ENCODE measurements at places on chromosomes 16 and 17.
A peak's percentile ranks its signal among the peaks of the same experiment; 100 is the strongest.

DNA sequence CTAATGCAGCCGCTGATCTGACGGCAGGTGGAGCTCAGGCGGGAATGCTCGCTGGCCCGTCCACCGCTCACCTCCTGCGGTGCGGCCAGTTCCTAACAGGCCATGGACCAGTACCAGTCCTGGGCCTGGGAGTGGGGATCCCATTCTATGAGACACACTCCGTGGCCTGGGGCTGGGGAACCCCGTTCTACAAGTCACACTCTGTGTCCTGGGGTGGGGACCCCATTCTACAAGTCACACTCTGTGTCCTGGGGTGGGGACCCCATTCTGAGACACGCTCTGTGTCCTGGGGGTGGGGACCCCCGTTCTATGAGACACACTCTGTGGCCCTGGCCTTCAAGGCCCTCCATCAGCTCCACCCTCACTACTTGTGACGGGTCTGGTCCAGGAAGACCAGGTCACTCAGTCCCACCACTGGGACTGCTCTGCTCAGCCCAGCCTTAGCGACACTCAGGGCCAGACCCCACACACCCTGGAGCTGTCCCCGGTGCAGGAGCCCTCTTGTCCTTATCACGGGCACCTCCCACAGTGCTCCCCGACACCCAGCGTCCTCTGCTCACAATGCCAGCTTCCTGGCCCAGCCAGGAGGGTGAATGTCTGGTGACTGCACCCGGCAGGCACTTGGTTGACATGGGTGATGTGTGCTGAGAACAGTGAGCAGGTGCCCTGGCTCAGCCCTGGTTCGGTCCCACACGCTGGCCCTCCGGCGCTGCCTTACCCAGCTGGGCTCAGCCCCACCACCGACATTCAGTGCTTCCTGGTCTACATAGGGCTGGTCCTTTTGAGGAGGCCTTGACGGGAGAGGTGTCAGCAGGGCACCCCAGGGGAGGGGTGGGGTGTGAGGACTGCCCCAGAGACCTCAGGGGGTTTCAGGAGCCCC lies 89.1 kb downstream of the TBC1D16 start:
- no peak for DNase-seq

GRCh38 chr17:67059372-67059771 lies 15.0 kb downstream of the CACNG1 start:
- DNase-seq: no peak

- peak; percentile 28 for DNase-seq
Measured at GRCh38 chr17:55601874-55602364, 90.7 kb upstream of the SMIM36 start.

DNA sequence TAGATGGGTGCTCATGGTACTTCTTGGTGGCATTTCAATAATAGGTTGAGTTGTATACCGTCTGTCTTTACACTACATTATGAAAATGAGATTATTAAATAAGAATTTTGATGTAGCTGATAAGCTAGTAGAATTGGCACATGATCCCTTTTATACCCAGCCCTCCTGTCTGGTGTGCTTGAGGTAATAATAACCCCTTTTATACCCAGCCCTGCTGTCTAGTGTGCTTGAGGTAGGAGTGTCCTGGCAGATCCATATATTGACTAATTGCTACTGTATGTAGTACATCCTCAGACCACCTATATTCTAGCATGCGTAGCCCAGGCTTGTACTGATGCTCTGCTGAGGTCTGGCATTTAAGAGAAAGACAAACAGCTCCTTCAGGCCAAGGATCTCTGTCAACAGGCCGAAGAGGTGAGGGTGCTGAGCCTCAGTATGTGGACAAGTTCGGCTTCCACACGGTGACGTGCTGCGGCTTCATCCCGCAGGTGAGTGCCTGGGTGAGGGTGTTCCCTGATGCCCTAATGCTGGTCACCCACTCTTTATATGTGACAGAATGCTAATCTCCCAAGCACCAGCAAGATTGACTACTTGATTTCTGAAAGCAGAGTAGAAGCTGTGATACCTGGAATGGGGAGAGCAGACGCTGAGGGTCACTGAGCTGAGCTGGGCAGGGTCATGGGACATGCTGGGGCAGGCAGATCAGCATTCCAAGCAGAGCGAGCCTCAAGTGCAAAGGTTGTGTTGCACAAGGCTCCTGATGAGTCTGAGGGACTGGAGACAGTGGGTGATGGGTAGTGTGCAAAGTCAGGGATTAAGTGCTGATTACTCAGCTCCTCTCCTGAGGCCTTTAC lies 5.7 kb downstream of the FN3K start:
- DNase-seq: no peak

GRCh38 chr16:23317266-23317661 lies 15.2 kb downstream of the SCNN1B start:
- DNase-seq: no peak

GRCh38 chr17:66769911-66770310 lies 65.0 kb upstream of the CACNG5 start:
- DNase-seq: no peak

DNA sequence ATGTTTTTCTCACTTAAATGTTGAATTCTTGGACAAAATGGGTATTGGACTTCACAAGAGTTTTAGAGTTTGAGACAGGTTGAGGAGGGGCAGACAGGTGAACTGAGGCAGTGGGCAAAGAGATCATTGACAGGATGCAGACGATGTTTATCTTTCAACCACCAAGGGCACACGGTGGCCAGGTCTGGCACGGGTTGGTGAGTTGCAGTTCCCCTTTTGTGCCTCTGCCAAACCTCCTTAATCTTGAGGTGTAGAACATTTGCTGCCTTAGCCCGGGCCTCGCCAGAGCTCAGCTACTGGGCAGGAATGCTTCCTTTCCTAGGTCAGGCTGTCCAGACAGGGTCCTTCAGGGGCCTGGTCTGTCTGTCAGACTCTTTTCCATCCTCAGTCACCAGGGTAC lies 567.4 kb upstream of the SOX9 start:
- DNase-seq: no peak

DNA sequence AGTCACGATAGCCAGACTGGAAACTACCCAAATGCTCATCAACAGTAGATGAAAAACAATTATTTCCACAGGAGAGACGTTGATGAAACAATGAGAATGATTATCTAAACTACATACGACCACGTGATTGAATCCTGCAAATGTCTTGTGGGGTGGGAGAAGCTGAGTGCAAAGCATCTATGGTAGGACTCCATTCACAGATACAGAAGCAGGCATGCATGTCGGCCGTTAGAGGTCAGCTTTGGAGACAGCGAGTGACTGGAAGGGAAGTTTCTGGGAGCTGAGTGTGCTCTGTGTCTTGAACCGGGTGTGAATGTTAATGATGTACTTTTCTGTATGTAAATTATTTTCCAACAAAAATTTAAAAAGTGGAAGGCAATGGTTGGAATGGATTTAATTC lies 71.5 kb upstream of the DNAJA2 start:
- DNase-seq: no peak

DNA sequence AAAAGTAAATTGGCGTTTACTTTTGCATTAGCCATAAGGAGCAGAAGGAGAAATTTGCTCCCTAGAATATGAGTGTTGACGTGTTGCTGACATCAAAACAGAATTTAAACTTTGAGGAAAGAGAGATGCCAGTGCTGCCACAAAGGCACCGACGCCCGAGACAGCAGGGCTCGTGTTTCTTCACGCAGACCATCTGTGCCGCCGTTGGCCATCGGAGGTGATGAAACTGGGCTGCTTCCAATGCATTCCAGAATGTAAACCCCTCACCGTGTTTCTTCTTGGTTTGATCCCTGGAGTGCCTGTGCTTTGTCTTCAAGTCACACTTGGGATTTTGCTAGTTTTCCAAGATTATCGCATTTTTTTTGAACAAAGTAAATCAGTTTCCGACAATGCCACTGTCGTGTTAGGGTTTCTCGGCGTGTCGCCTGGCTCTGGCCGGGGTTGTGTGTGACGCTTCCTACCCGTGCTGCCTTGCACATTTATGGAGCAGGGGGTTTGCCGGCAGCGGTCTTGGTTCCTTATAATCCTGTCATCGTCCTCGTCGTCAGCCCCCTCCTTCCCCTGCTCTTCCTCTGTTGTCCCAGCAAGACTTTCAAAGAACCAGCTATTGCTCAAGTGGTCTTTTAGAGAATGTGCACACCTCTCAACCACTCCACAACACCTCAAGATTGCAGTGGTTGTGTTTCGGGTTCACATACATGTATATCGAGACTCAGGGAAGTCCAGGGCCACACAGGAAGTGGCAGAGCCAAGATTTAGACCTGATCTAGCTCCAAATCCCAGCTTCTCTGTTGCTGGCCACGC lies 103.9 kb downstream of the METRNL start:
- DNase-seq: no peak

GRCh38 chr16:70746708-70747424 lies 54.1 kb downstream of the VAC14 start:
- peak; percentile 94 for DNase-seq

DNA sequence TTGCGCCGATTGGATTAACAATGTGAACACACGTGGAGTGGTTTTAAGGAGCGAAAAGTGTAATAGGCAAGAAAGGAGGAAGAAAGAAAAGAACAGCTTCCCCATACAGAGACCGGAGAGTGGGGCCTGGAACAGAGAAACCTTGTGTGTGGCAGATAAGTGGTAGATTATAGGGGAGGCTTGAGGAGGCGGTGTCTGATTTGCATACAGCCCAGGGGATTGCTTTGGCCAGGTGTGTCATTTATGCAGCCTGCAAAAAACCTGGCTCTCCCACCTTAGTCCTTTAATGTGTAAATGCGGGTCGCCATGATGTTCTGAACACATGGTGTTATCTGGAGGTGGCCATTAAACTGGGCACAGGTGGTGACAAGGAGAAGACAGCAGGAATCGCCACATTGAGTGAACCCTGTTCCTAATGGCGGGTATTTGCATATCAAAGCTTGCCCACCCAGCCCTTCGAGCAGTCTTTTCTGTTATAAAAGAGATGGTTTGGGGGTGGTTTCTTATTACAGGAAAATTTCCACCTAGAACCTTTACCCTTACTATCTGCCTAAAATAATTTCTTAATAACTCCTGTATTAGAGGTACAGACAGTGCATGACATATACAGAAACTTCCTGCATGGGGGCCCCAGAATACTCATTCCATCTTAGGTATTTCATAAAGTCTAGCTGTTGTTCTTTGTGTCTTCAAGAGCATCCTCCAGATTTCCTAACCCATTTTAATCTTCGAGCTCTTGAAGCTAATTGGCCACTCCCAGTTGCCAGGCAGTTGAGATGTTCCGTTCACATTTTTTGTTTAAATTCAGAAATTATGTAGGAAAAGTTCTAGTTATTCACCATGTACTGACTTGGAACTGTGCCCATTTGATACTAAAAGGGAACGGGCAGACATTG lies 292.5 kb downstream of the RBFOX1 start:
- DNase-seq: no peak

DNA sequence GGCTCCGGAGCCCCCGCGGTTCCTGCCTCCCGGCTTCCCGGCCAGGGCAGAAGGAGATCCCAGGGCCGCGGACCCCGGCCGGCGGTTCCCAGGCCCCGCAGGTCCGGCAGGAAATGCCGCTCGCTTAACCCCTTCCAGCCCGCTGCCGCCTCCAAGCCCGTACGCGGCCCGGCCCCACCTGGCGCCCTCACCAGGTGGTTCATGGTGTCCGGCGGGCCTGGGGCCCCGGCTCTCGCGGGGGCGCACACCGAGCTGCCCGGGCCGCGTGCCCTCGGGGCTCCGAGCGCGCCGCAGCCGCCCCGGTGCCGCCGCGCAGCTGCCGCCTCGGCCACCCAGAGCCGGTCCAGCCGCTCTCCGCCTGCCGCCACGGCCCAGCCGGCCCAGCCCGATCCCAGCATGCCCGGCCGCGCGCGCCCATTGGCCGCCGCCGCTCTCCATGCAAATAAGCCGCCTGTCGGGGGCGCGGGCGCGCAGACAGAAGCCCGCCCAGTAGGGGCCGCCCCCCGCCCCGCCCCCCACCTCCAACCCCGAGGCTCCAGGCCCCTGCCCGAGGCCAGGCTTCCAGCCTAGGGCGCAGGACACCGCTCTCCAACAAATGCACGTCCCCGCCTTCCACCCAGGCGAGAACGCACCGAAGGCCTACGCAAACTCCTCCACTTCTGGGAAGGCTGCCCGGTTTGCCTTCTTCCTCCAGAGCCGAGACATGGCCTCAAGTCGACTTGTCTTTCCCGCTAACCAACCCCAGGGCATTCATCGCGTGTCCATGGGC lies at the start of gene BCAR1:
BCAR1 (minus strand) TSS at position 345 of the 769 bp plus-strand sequence; CDS start at position 203, 142 bp downstream.
- DNase-seq: peak; percentile 98

GRCh38 chr16:81241706-81242105 lies 3.2 kb downstream of the BCO1 start:
- DNase-seq: no peak

- no peak for DNase-seq
Measured at GRCh38 chr17:39920218-39921210, 2.1 kb upstream of the GSDMB start.

DNA sequence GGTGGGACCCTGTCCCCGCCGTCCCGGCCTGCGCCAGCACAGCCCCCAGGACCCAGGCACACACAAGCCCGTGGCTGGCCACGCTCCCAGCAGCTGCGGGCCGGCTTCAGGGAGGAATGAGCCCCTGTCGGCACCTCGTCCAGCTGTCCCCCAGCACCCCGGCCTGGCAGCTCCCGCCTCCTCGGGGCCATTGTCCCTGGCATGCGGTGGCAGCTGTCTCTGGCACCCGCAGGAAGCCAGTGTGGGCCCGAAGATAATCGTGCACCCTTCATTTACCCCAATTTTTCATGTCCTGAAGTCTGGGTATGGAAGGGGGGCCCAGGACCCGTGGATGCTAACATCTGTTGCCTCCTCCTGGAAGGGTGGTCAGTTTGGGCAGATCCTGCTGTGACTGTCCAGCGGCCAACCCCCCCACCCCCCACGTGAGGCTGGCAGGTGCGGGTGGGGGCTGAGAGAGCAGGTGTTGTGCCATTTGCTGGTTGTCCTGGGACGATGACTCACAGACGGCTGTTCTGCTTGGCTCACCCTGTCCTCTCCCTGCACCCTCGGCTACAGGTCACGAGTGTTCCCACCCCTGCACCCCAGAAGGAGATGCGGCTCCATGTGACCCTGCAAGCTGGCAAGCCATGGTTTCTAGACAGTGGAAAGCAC lies 4.0 kb upstream of the LMF1 start:
- DNase-seq: no peak

DNA sequence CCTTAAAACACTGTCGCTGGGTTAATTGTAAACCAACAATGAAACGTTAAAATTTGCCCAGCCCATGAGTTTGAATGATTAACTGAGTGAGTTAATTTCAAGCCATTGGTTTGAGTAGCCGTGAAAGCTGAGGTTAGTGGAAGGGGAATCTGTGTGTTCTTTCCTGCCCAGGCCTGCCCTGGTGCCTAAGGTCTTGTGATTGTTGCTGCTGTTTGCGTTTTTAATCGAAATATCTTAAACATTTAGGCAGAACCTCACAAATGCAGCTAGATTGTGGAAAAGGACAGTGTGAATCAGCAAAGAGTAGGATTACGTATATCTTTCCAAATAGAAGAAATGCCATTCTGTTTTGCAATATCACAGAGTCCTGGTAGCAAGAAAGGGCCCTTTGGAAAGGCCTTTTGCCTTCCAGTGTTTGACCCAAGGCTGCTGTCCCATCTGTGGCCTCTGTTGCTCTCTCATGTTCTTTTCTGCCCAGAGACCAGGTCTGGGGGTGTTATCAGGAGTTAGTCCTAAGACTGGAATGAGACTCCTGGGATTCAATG lies 113.8 kb downstream of the MSI2 start:
- peak; percentile 38 for DNase-seq

DNA sequence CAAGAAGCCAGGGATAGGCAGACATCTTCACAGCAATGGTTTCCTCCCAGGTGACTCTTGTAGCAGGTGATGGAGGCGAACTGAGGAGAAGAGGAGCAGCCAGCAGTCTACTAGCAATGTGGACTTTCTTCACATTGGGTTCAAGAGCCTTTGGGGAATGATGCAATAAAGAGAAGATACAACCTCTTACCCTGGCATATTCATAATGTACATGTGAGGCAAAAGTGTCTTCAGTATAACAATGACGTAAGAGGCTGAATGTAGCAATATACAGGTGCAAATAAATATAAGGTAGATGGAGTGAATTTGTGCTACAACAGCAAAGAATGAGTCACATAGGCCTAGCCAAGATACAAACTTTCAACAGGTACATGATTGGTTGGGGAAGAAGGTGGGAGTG lies 70.9 kb upstream of the SOX9 start:
- DNase-seq: no peak
